ENCODE measurements at places on chromosomes 6 and 20.

- DNase-seq, result no peak
Observed at GRCh38 chr20:4896971-4897497, 104.3 kb downstream of the SLC23A2 start.

GRCh38 chr6:170305805-170306323 lies 694 bp upstream of the FAM120B start:
- no peak for DNase-seq

DNA sequence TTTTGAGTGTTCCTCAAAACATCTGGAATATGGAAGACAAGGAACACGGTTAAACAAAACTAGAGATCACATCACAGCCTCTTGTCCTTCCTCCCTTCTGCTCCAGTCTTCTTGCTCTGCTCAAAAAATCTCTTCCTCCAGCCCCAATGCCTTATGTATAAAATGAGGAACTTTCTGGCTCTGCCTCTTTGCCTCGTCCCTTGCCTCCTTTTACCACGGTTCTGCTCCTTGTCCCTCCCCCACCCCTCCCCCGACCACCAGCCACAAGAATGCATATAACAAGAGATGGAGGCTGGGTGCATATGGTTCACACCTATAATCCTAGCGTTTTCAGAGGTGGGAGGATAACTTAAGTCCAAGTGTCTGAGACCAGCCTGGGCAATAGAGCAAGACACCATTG lies 43.6 kb downstream of the PLAGL2 start:
- DNase-seq, result no peak

- no peak for DNase-seq
Observed at GRCh38 chr6:41791984-41792383, 4.5 kb downstream of the TOMM6 start.

- DNase-seq, result no peak
Observed at GRCh38 chr20:43533060-43533459, 25.6 kb downstream of the L3MBTL1 start.

GRCh38 chr6:93992976-93993375 lies 573.6 kb upstream of the EPHA7 start:
- no peak for DNase-seq

DNA sequence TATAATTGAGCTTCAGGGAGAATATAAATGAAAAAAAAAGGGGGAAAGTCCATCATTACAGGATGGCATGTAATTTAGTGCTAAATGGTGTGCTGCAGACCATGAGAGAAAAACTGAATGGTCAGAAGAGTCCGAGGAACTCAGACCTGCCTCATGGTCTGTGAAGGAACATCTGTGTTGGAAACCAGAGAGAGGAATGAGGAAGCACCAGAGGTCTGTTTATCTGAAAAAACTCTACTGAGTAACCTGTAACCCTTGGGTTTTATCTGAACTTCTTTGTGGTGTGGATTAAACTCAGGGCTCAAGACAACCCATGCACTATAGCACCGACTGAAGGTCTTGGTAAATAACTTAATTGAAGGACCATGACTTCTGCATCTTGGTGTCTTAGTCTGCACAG lies 108.1 kb downstream of the RNF144B start:
- no peak for DNase-seq

DNA sequence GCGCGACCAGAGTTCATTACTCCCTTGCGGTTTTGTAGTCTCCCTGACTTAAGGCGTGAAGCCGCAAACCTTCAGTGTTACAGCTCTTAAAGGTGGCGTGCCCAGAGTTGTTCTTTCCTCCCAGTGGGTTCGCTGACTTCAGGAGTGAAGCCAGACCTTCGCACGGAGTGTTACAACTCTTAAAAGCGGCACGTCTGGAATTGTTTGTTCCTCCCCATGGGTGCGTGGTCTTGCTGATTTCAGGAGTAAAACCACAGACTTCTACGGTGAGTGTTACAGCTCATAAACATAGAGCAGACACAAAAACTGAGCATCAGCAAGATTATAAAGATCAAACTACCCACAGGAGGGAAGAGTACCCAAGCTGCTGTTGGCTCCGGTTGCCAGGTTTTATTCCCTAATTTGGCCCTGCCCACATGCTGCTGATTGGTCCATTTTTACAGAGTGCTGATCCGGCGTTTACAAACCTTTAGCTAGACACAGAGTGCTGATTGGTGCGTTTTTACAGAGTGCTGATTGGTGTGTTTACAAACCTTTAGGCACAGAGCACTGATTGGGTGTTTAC lies 10.4 kb downstream of the TMEM14C start:
- DNase-seq, result no peak

GRCh38 chr6:73679009-73679408 lies 17.0 kb upstream of the CD109 start:
- no peak for DNase-seq

DNA sequence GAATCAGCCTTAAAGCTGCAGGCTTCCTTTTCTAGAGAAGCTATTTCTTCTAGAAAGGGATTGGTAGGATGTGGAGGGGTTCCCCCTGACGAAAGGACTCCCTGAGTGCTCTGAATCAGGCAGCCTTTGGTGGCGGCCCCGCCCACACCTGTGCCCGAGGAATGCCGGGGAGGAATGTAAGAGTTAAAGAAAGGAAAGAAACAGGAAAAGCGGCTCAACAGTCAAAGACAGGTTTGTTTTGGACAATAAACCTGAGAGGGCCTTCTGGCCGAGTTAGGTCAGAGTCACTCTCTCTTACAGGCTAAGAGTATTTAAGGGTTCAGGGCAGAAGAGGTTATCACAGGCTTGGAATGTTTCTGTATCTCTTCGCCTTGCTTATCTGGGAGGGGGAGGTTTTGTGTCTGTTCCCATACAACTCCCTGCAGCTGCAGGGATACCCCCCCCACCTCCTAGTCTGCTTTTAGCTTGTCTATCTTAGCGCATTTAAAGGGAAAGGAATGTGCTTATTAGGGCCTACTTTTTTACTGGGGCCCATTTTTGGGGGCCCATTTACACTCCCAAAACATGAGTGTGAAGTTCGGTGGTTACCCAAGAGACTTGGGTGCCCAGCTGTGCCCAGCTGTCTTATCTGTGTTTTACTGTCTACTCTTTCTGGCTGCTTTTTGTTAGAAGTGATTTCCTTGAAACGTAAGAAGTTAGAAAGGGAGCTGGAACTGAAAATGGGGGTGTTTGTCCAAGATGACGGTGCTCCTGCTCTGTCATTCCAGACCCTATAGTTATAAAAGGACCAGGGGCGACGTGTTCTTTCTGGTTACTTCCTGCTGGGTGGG lies 32.8 kb downstream of the DYNLT1 start:
- no peak for DNase-seq

DNA sequence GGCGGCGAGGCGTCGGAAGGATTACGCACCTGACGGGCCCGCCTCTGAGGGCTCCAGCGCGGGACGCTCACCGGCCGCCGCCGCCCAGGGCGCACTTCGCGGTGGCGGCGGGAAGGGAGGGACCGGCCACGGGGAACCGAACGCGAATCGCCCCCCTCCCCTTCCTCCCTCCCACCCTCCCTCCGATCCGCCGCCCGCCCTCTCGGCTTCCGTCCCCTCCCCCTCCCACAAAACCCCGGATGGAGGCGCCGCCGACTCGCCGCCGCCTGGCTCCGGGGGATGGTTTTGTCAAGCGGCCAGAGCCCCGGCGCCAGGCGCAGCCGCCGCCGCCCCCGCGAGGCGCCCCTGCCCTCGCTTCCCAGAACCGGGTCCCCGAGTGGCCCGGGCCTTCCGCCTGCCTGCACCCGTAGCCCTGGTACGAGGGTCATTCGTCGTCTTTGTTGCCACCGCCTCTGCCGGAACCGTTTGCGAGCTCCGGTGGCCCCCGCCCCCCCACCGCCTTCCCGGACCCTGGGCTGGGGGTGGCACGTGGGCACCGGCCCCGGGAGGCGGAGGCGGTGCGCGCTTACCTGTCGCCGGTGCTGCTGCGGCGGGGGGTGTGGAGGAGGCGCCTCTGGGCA lies 398 bp downstream of the ZBTB2 start:
- DNase-seq, result peak; percentile 72

DNA sequence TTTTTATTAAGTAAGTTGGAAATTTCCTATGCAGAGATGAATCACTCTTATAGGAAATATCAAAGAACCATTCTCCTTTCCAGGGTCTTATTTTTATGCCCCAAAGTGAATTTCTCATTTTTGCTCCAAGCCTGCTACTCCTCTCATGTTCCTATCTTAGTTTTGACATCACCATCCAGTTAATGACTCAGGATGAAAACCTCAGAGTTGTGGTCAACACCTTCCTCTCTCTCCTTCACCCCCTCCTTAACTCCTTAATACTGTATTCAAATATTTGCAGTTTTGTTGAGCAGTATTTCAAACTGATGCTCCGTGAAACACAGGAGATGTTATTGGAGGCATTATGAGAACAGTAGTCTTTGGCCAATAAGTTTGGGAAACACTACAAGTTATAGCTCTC lies 64.1 kb downstream of the NRN1 start:
- no peak for DNase-seq

DNA sequence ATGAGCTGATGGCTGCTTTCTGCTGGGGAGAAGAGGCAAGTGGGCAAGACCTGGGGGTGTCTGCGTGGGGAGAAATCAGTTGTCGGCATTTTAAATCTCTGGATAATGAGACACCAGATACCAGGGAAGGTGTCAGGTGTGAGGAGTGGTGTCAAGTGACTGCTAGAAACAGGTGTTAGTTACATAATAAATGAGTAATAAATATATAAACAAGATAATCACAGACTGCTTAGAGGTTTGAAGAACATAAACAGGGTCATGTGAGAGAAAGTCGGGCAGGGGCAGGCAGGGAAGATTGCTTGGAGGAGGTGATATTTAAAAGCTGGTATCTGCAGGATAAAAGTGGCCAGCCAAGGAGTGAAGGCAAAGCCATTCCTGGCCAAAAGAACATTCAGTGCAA lies 87.2 kb upstream of the RIN2 start:
- DNase-seq, result no peak

DNA sequence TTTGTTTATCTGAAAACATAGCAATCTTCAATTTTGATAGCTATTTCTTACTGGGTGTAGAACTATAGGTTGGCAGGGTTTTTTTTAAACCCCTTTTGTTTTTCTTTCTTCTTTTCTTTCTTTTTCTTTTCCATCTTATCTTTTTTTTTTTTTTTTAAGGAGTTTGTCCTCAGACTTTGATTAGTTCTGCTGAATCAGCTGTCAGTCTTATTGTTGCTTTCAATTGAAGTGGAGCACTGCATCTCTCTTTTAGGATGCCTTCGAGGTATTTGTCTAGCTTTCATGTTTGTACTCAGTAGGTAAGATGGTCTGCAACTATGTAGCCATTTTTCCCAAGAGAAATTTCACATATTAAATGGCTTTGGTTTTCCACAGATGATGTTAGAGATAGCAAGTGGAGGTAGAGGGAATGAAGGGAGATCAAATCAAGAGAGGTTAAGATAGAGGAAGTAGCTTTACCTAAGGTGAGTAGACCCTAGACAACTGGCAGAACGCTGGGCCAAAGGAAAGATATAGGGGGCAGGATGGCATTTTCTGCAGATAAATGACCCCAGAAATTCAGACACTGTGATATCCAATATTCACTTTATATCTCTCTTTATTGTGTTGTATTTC lies 137.1 kb downstream of the BCAS1 start:
- DNase-seq, result no peak

- DNase-seq, result no peak
Observed at GRCh38 chr20:24617757-24618450, 148.5 kb downstream of the SYNDIG1 start.

GRCh38 chr6:166573511-166574216 lies 12.8 kb downstream of the RAMACL start:
- DNase-seq, result no peak

DNA sequence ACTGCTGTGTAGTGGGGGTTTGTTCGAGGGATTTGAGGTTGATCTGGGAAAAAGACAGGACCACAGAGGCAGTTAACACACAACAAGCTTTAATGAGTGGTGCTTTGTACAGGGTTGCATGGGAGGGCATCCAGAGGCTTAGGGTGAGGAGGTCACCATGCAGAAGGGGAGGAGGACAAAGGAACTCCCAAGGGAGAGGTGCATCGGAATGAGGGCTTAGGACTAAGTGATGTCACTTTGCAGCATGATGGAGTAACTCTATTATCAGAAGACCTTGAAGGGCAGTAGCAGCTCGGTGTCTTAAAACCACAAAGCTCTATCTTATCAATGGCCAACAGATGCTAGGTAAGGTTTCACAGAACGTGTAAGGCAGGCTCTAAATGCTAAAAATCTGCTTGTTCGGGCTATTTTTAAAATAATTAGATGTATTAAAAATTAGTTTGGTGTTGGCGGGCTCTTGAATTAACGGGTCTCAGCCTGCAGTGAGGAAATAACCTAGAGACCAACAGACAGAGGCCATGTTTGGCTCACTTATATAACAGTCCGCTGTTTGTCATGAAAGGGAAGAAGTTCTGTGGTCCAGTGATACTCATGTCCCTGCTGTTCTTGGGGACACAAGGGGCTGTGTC lies 37.9 kb downstream of the MAN1A1 start:
- DNase-seq, result no peak

DNA sequence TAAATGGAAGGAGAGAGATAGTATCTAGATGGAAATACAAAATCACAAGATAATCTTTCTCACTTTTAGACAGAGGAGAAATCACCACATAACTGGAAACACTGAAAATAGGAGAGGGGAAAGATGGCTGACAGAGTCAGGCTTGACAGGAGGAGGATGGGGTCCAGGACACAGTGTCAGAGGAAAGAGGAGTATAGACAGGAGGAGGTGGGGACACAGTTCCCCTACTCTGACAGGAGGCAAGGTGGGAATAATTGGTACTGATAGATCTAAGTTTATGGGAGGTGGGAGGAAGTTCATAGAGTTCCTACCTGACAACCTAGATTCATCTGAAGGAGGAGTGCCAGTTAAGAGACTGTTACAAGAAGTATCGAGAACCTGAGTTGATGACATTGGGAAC lies 9.1 kb downstream of the GPR6 start:
- DNase-seq, result no peak

- no peak for DNase-seq
Observed at GRCh38 chr6:122490607-122491006, 19.0 kb upstream of the SERINC1 start.

DNA sequence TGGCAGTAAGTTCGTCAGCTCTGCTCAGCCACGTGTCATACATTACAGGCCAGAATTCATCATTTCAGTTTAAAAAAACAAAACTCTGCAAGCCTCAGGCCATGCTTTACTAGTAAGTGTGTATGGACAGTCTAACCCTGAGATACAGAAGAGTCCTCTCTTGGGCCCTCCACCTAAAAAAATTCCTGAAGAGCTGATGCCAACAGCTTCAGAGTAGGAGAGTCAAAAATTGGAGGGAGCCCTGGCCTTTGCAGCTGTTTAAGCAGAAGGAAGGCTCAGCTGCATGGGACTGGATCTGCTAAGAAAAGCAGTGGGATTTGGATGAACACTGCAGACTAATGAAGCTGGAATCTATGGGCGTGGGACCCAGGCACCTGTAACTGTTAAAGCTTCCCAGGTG lies 47.2 kb upstream of the FAM8A1 start:
- no peak for DNase-seq

- no peak for DNase-seq
Observed at GRCh38 chr6:35955970-35956369, 35.1 kb upstream of the SRPK1 start.

- DNase-seq, result peak; percentile 22
Observed at GRCh38 chr6:120405947-120406346, 928.3 kb downstream of the TBC1D32 start.

- DNase-seq, result no peak
Observed at GRCh38 chr6:18343741-18344140, 43.4 kb upstream of the RNF144B start.

- no peak for DNase-seq
Observed at GRCh38 chr6:131849799-131850198, 42.0 kb downstream of the ENPP1 start.

Measured in HEK293T (cell line).